ACHN (cell line): ENCODE measurements at places on chromosomes 1 and 21.

DNA sequence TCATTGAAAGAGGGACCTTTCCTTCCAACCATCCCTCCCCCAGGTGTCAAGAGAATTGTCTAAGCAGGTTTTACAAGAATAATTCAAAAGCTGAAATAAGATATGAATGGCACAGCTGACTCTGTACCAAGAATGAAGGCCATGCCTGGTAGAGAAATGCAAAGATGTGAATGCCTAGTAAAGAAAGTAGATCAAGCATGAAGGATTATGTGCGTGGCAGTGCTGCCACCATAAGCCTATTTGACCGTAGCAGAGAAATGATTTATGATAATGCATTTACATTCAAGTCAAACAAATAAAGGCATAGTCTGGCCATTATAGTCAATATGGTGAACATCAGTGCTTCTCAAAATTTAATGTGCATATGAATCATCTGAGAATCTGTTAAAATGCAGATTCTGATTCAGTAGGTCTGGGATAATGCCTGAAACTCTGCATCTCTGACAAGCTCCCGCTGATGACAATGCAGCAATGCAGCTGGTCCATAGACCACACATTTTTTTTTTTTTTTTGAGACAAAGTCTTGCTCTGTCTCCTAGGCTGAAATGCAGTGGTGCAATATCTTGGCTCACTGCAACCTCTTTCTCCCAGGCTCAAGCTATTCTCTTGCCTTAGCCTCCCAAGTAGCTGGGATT lies 16.6 kb upstream of the CLCA4 start:
- DNase-seq: no peak

- no peak for DNase-seq
Measured at GRCh38 chr1:24338447-24338846, 19.3 kb downstream of the GRHL3 start.

DNA sequence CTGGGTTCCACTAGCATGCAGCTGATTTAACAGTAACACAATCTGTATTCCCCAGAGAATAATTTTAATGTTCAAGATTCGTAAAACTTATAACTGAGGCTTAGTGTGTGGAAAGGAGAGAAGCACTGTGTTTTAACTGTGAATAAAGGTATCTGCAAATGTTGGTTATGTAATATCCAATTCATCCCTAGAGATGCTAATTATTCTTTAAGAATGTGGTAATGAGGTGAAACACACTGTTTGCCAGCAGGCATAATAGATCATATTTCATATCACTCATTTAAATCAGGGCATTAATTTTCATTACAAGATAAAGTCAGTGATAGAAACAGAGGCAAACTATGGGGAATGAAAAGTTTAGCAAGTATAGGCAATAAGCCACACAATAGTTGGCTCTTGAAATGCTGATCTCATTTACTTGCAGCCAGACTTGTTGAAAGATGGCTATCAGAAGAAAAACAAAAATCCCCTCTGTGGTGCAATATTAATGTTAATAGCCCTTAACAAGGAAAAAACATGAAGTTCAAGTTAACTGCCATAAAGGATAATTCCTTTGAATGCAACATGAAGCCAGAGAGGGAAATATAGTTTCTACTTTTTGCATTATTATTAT lies 33.4 kb downstream of the HMCN1 start:
- no peak for DNase-seq

GRCh38 chr1:100876291-100876690 lies 18.4 kb downstream of the EXTL2 start:
- no peak for DNase-seq

DNA sequence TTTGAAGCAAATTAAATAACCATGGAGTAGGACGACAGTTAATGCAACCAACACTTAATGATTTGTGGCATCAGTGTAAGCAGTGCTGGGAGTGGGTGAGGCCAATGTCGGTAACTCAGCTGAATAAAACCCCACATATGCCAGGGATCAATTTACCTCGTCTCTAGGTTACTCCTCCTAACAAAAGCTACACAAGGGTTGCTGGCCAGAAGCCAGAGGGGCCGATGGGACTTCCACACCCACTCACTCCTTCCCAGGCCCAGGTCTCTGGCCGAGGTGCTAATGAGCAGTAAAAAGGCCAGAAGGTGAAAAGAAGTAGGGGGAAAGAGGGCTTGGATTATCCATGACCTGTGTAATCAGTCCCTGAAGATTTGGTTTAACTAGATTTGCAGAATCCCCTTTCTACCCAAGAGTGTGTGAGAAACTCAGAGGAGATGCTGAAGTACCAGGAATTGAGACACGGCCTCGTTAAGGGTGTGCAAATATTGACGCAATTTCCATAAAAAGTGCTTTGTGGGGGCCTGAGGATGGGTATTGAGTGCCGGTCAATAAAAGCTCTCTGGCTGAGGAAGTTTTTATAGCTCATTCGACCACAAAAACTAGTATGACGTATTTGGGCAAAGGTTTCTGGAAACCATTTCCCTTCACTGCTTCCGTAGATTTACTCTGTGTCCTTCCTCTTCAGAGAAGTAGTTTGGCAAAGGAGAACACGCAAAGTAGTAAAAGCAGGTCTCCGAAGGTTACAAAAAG lies 145.5 kb downstream of the TBX15 start:
- DNase-seq: no peak

GRCh38 chr1:172914501-172915144 lies 136.1 kb downstream of the TNFSF18 start:
- DNase-seq: no peak

GRCh38 chr1:212585210-212585609 lies 23.4 kb upstream of the ATF3 start:
- DNase-seq: no peak

- DNase-seq: no peak
Measured at GRCh38 chr1:66354311-66355201, 179.4 kb upstream of the SGIP1 start.

DNA sequence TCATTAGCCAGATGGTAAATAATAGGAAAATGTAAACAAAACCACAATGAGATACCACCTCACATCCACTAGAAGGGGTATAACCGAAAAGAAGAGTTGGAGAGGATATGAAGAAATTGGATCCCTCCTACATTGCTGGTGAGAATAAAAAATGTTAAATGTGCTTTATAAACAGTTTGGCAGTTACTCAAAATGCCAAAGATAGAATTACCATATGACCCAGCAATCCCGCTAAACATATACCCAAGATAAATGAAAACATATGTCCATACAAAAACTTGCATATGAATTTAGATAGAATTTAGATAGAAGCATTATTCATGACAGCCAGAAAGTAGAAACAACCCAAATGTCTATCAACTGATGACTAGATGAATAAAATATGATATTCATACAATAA lies 4.4 kb upstream of the FMO2 start:
- no peak for DNase-seq

- no peak for DNase-seq
Measured at GRCh38 chr21:42473498-42474042, 22.5 kb downstream of the RSPH1 start.

GRCh38 chr1:159187033-159187432 lies 15.6 kb downstream of the CADM3 start:
- no peak for DNase-seq

- no peak for DNase-seq
Measured at GRCh38 chr1:116768416-116769103, 14.3 kb downstream of the CD2 start.

DNA sequence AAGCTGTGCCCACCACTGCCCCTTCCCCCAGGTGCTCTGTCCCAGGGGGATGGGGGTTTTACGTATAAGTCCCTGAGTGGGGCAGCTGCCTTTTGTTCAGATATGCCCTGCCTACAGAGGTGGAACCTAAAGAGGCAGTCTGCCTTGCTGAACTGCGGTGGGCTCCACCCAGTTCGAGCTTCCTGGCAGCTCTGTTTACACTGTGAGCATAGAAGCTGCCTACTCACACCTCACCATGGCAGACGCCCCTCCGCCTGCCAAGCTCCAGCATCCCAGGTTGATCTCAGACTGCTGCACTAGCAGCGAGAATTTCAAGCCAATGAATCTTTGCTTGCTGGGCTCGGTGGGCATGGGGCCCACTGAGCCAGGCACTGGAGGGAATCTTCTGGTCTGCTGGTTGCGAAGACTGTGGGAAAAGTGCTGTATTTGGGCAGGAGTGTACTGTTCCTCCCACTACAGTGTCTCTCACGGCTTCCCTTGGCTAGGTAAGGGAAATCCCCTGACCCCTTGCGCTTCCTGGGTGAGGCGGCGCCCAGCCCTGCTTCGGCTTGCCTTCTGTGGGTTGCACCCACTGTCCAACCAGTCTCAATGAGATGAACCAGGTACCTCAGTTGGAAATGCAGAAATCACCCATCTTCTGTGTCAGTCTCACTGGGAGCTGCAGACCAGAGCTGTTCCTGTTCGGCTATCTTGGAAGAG lies 17.6 kb upstream of the RWDD3 start:
- DNase-seq: no peak

- no peak for DNase-seq
Measured at GRCh38 chr21:36402339-36402738, 17.1 kb downstream of the CHAF1B start.

DNA sequence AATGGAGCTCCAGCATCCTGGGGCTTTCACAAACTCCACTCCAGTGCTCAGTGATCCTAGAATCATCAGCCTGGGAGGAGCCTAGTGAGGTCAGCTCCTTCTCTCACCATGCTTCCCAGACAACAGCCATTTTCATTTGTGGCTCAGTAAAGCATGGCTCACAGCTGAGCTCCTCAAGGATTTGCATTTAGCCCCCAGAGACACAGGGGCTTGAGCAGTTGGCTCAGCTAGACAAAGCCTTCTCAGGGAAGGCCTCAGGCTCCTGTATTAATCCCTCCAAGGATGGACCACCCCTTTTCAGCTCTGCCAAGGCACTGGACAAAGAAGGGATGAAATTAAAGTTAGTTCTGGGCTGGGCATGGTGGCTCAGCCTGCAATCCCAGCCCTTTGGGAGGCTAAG lies 39.5 kb downstream of the ERI3 start:
- DNase-seq: no peak

DNA sequence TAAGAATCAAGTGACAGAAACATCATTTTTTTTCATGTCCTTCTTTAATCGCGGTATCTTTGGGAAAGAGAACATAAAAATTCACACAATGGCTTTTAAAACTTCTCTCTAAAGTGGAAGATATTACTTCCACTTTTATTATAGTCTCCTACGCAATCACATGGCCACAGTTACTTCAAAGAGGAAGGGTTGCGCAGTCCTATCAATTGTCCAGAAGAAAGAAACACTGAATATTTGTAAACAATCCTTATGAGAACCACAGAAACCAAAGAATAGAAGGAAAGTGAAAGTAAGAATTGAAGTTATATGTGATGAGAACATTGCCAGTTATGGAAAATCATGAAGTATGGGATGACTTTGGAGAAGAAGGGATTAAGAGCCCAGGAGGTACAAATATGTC lies 32.6 kb downstream of the CFH start:
- no peak for DNase-seq

DNA sequence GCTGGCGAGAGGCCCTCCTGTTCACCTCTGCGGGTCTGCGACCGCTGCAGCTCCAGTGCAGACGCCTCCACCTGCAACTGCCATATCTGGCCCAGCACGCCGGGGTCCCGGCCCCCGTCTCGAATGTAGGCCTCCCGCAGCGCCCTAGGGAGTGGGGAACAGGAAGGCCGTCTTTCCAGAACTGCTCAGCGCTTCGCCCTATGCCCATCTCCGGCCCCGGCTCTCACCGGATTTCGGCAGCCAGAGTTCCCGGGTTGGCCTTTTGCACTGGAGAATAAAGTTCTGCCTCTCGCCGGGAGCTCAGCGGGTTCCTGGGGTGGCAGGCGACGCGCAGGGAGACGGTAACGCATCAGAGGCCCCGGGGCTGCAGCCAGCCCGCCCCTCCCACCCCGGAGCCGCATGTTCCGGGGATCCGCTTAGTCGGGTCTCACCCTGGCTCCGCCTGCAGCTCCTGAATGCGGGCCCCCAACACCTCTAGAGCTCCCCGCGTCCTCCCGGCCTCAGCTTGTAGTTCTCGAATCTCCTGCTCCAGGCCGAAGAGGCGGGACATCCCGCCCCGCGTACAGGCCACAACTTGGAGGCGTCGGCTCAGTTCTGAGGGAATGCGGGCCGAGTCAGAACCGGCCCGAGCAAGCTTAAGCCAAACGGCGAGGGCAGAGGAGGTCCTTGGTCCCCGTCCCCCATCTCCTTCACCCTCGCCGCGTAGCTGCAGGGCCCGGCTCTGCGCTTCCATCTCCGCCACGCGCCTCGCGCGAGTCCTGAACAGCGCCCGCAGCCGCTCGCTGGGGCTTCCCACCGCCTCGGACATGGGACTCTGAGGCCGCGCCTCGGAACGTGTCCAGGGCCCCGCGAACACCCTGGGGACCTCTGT lies 1.1 kb downstream of the CCDC17 start:
- DNase-seq: no peak

DNA sequence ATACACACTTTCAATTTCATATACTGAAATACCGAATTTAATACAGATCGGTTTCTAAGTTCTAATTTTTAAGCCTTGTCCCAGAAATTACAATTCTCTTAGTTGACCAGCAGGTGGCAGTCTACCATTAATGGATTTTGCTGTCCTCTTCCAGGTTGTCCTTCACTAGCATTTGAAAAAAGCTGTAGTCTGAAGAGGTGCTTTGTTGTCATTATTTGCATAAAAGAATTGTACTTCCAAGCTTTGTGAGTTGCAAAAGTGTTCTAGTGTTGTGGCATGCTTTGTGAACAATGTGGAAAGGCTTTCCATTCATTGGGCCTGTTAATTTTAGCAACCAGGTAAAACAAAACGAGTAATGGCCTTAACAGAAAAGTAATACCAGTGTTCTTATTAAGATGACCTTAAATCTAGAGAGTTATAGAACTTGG lies 193.6 kb downstream of the RPS6KC1 start:
- peak; percentile 59 for DNase-seq

DNA sequence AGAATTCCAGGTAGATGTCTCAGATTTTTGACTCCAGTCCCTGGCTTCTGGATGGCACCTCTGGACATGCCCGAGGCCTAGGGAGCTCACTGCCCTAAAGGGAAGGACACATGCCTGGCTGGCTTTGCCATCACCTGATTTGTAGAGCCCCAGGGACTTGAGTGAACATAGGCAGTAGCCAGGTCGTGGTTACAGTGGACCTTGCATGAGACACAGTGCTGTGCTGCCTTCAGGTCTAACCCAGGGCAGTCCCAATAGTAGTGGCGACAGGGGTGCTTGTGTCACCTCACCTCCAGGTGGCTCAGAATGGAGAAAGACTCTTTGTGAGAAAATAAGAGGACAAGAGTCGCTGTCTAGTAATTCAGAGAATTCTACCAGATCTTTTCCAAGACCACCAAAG lies 166.7 kb downstream of the USP25 start:
- no peak for DNase-seq

DNA sequence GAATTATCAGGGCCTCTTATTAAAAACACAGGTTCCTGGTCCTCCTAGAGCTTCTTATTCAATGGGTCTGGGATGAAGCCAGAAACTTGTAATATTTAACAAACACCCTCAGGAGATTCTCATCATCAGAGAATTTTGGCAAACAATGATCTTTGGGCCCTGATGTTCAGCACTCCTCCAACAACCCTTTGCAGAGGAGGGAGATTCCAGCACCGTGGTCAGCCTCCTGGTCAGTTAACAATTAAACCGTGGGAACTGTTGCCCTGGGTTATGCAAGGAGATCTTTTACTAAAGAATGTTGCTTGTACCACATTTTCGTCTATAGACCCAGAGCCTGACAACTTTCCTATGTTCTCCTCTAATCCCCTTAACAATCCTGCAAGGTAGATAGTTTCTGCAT lies 294.4 kb downstream of the PLPP3 start:
- DNase-seq: peak; percentile 30

GRCh38 chr1:15684468-15685291 lies 560 bp downstream of the PLEKHM2 start:
- DNase-seq: peak; percentile 18
